ENCODE measurements at places on chromosomes 2 and 18.

DNA sequence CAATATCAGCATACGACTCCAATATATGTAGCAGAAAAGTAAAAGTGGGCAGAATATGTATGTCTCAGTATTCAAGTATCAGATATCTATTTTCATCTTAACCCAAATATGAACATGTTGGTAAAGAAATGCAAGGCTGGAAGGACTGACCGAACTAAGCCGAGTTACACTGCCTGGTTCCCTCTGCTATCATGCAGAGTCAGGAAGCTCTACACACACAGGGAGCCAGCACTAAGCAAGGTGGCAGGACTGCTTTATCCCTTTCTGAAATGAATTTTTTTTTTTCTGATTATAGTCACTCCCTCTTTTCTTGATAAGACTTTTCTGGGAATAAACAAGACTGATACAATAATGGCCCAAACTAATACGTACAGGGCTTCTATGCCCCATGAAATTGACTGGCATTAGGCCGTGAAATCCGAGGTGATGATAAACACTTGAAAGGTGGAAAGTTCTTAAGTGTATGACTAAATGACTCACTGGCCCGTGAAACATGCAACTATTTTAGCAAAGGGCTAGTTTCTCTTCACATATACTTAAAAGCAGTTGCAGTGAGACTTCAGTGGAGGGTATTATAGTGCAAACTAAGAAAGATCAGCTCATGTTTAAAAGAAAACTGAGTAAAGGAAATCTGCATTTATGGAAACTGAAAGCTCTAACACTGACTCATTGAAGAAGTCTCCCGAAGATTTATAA is 14.9 kb downstream of the DPP4 start:
- no peak for DNase-seq

DNA sequence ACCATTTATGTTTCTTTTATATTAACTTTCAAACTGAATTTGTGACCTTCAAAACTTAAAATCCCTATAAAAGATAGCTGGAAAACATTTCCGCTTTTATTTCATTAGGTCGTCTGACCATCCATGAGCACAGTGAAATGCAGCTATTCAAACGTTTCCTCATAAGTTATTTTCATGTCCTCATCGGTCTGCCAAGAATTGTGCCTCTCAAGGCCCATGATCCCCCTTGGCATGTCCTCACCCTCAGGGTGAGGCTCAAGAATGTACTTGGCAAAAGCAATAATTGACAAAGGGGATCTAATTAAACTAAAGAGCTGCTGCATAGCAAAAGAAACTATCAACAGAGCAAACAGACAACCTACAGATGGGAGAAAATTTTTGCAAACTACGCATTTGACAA is 12.4 kb downstream of the SLC66A2 start:
- DNase-seq, result no peak

- no peak for DNase-seq
Observed at GRCh38 chr2:96898135-96898505, 28.2 kb upstream of the SEMA4C start.

DNA sequence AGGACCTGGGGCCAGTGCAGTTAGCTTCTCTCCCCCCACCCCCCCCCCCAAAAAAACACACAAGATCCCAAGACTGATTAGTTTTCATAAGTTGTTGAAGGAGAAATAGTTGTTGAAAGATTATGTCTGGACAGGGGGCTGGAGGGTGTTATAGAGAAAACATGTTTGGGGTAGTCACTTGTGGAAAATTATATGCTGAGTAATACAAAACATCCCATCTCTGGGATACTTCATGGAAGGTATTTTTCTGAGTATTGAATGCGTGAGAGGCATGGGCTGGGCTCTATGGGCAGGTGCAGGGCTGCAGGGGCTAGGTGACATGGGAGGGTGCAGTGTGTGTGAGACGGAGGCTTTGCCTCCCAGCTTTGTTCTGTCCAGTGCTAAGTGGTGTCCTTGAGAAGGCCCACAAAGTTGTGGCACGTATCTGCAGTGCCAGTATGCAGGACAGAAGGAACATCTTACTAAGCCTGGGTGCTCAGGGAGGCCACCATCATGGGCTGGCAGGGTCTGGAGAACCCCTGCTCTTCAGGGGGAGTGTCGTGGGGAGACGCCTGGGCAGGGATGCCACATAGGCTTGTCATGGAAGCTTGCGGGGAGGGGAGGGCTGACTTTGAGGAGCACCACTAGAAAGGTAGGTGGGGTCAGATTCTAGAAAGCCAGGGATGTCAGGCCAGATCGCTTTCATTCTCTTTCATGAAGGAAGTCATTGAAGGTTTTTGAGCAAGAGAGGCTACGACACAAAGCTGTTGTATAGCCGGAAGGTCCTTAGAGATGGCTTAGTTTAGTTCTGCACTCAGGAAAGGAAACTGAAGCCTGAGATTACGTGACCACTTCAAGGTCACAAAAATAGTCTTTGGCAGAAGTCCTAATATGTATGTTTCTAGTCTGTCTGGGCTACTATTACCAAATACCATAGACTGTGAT is 232.0 kb downstream of the LDLRAD4 start:
- no peak for DNase-seq

Measured in T-helper 2 cell (primary cell).